ENCODE measurements at places on chromosomes 13 and 19. TPM values are rescaled to one million over a fixed set of nuclear protein-coding genes. Genes with fewer than 3 reads are reported as not detected.

RUVBL2 gene
- total RNA-seq, result 108 TPM

N4BP2L1 gene
- total RNA-seq, result 22.6 TPM

GIPC1 gene
- total RNA-seq, result 36.8 TPM

TMEM190 gene
- not detected for total RNA-seq

SLITRK6 gene
- not detected for total RNA-seq

RNF225 gene
- total RNA-seq, result 0.27 TPM

SLITRK5 gene
- total RNA-seq, result not detected

ZNF681 gene
- total RNA-seq, result 3.8 TPM

GJB2 gene
- total RNA-seq, result 2.9 TPM

ZNF560 gene
- not detected for total RNA-seq

ZNF530 gene
- total RNA-seq, result 7.7 TPM

ZIC5 gene
- total RNA-seq, result not detected

ATP8A2 gene
- 0.41 TPM for total RNA-seq

FLT1 gene
- total RNA-seq, result 1.1 TPM

CAPS gene
- 12.9 TPM for total RNA-seq

AZU1 gene
- total RNA-seq, result not detected

FGF9 gene
- total RNA-seq, result not detected

ZNF525 gene
- 15.1 TPM for total RNA-seq

RNF17 gene
- not detected for total RNA-seq

KLF12 gene
- 33.5 TPM for total RNA-seq

CD70 gene
- 30.1 TPM for total RNA-seq

FAM83E gene
- 3.8 TPM for total RNA-seq

LILRB2 gene
- total RNA-seq, result not detected

TMC4 gene
- 3.5 TPM for total RNA-seq

ZNF415 gene
- total RNA-seq, result 0.70 TPM

ZNF331 gene
- total RNA-seq, result 14.6 TPM

PGLYRP2 gene
- total RNA-seq, result not detected

TMEM59L gene
- not detected for total RNA-seq
